Kidney tubule cell (primary cell): ENCODE measurements at places on chromosomes 2 and 18.

GRCh38 chr2:179106676-179107428 lies 56.9 kb upstream of the CCDC141 start:
- DNase-seq: peak; percentile 96

DNA sequence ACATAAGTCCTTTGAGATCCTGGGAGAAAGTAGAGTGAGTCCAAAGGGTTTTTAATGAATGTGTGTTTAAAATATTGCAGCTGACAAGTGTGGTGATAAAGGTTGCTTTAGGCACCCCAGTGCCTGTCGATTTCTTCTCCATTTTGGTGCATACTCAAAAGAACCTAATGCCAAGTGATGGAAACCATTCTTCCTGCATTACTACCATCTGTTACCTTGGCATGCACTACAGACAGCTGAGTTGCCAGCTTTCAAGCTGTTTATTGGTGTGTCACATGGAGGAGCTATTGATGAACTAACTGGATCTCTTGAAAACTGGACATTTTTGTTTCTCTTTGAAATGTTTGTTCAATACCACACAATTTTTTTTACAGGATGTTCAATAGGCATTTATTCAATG lies 350.0 kb downstream of the AKAIN1 start:
- no peak for DNase-seq

DNA sequence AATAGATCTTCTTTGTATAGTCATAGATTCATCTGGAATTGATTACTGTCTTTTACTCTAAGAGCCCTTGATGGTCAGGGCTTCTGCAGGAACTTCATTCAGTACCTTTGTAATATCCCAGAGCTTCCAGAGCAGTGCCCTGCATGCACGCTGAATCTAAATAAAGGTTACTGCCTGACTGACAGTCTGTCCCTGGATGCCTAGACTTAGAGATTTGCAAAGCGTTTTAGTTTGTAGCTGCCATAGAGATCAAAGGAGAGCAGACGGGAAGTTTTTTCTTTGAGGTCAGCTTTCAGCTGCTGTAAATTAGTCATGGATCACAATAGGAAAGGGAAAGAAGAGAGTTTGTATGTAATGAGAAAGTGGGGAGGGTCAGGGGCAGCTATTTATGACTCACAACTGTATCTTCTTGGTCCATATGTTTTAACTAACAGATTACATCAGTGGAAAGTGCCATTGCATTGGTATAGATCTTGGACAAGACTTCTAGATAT lies 45.2 kb upstream of the NYAP2 start:
- peak; percentile 49 for DNase-seq

GRCh38 chr18:23981369-23981980 lies 33.1 kb upstream of the TTC39C start:
- DNase-seq: no peak

- peak; percentile 57 for DNase-seq
Observed at GRCh38 chr2:7427293-7428060, 510.3 kb downstream of the RNF144A start.

DNA sequence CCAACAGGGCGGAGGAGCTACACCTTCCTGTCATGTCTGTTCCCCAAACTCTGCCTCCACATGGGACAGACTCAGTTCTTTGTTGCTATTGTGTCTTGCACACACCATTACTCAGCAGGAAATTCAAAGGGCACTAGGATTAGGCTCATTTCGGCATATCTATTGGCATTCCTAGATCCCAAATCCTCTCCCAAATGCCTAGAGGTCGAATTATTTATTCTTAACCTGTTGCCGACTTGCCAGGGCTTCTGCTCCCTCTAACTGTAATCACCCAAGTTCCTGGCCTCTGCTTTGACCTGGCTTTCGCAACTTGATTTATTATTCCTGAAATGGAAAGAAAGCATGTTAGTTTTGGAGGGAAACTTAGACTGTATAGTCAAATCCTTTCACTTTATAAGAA lies 67.8 kb upstream of the ST6GAL2 start:
- no peak for DNase-seq

GRCh38 chr2:203579730-203580129 lies 44.6 kb upstream of the RAPH1 start:
- DNase-seq: no peak

- peak; percentile 45 for DNase-seq
Observed at GRCh38 chr2:61179701-61180639, 18.0 kb downstream of the C2orf74 start.

DNA sequence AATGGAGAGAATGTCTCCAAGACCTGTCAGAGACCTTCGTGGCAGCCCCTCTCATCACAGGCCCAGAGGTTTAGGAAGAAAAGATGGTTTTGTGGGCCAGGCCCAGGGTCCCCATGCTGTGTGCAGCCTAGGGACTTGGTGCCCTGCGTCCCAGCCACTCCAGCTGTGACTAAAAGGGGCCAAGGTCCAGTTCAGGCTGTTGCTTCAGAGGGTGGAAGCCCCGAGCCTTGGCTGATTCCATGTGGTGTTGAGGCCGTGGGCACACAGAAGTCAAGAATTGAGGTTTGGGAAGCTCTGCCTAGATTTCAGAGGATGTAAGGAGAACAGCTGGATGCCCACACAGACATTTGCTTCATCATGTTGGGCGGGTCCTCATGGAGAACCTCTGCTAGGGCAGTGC lies 45.1 kb upstream of the ACTR2 start:
- DNase-seq: no peak

- DNase-seq: no peak
Observed at GRCh38 chr2:41821167-41821566, 226.7 kb upstream of the PKDCC start.

DNA sequence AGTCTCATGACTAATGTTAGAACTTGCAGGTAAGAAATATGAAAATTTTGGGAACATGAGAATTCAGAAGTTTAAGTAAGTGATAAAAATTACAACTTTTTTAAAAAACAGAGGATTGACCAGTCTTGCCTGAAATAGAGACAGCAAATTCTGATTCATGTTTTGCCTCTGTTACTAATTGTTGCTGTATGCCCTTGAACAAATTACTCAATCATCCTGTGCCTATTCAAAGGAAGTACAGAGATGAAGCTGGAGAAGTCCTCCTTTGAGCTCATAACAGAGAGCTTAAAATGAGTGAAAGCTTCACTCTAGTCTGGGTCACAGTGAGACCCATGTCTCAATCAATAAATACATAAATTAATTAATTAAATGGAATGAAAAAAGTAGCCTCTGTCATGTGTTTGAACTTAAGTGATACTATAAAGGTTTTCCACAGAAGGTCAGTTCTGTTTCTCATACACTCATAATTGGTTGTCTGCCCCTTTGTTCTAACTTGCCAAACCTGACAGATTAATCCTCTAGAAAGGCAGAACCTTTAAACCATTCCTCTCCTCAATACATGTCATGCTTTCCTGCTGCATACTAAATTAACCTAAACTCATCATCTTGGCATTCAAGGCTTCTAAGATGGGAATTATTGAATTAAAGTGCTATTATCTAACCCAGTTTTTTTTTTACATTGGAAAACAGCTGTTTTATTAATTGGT lies 374.6 kb upstream of the LRATD1 start:
- no peak for DNase-seq

- peak; percentile 55 for DNase-seq
Observed at GRCh38 chr18:26909599-26910290, 44.2 kb upstream of the AQP4 start.

DNA sequence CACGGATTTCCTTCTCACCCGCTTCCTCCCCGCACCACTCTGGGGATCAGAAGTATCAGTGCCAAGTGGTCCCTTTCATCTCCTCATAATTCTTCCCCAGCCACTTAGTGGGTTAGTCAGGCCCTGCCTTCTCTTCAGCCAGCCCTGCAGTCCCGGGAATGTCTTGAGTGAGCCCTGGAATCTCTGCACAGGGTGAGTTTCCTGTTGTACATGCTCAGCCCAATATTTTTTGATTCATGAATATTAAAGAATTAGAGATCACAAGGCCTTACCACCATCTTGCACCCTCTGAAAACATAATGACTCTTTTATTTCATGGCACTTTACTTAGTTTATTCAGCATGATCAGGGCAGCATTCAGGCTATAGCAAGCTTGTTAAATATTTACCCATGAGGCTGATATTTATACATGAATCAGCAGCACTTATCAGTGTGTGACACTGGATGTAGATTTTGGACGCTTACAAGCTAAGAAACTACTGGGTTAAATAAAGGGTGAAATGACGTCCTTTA lies 159.4 kb upstream of the FOSL2 start:
- peak; percentile 78 for DNase-seq

DNA sequence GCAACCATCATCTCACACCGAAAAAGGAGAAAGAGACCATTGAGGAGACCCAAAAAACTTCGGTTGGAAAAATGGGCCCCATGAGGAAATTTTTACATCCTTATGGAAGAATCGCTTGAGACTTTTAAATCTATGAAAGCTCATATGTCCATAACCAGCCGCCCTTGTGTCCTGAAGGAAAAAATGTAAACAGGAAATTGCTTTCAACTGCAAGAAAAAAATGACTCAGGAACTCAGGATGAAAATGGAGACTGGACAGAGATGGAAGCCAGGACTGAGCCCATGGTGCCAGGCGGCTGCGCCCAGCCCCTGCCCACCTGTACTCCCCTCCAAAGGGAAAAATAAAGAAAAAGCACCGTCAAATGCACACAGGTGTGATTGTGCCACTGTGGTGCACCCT lies 81.5 kb upstream of the SLC66A3 start:
- DNase-seq: no peak

DNA sequence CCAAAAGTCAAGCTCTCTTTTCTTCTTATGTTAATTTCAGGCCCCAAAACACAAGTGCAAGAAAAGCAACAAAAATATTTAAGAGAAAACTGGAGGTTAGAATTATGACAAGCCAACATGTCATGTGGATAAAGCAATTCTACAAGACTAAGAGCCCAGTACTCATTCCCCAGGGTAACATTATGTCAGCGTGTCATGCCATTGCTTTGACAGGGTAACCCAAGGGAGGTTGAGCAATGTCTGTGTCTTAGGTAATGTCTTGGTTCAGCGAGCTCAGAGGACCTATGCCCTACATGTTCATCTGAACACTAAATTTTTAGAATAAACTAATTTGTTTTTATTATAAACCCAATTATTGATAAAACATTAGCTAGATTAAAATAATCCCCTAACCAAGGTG lies 173.2 kb upstream of the ZNF804A start:
- peak; percentile 46 for DNase-seq

DNA sequence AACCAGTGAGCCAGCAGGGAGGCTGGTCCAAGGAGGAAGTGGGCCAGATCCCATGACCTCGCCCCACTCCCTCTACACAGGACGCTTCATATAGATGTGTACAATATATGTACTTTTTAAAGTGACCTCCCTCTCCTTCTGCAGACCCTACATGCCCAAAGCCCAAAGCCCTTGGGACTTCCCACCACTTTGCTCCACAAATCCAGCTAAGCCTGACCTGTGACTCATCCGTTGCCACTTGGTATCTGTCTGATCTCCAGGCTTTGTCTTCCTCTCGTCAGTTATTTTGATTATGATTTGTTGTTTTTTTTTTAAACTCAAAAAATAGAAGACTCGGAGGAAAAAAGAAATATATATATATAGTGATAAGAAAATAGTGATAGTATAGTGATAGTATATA lies 470.8 kb downstream of the KCNJ3 start:
- no peak for DNase-seq

GRCh38 chr2:229714080-229714735 lies at the start of gene DNER:
TSS of gene DNER (minus strand) at chr2:229714555. CDS start at chr2:229714423, 132 bp downstream.
- DNase-seq: peak; percentile 30

GRCh38 chr2:71679491-71679890 lies 226.1 kb downstream of the DYSF start:
- no peak for DNase-seq

GRCh38 chr18:42486271-42486670 lies 531.2 kb downstream of the PIK3C3 start:
- DNase-seq: peak; percentile 42

DNA sequence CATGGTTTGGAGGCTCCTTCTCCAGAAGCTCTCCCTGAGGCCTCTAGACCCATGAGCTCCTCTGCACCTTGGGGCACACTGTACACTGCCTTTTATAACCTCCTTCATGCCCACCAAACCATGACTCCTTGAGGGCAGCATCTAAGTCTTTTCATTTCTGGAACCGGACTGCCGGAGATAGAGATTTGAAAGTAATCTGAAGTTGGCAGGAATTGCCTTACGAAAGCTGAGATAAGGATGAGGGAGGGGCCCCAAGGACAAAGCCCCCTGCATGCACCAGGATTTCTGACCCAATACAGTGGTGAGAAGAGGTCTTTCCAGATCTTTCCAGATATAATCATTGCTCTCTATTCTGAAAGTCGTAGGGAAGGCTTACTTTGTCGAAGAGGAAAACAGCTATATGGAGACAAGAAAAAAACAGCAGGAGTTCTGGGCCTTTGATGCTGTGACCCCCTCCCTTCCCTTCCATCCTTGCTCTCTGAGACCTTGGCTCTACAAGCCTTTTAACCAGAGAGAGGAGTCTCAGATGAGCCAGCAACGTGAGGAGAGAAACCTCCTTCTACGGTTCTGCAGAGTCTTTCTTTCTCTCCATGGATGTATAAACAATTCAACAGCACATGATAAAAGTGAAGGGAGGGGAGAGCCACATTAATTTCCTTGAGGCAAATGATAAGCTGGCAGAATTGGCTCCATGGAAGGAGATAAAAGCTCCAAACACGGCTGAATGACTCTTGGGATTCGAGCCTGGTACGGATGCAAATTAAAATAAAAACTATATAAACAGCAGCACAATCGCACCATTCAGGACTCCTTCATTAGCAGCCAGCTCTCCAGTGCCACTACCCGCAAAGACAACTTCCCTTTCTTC lies 88.0 kb upstream of the RTN4 start:
- no peak for DNase-seq

GRCh38 chr2:241730671-241731293 lies 3.6 kb upstream of the D2HGDH start:
- no peak for DNase-seq

DNA sequence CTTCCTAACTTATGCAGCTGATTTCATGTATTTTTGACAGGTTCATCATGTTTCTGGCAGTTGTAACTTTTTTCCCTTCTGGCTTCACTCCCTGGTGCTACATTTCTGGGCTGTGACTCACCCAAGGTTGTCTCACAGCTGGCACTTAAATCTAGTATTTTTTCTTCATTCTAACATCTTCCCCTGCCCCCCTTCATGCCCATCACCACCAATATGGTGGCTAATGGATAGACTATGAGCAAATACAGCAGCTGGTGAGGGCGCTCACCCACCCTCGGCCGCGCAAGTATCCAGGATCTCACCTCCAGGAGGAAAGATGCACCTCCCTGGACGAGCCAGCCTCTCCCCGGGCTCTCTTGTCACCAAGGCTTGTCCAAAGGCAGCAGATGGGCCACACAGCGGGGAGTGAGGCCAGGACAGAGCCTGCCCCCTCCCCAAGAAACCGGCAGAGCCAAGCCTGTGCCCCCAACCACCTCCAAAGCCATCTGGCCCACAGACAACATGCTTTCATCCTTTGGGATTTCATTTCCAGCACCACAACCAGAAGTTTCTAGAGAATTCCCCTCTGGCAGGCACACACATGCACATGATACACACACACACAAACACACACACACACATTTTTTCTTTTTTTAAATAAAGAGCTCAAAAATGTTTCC lies 39.1 kb downstream of the ATOH8 start:
- DNase-seq: peak; percentile 69
